GM19239 (cell line): ENCODE measurements at places on chromosomes 6 and 20.

DNA sequence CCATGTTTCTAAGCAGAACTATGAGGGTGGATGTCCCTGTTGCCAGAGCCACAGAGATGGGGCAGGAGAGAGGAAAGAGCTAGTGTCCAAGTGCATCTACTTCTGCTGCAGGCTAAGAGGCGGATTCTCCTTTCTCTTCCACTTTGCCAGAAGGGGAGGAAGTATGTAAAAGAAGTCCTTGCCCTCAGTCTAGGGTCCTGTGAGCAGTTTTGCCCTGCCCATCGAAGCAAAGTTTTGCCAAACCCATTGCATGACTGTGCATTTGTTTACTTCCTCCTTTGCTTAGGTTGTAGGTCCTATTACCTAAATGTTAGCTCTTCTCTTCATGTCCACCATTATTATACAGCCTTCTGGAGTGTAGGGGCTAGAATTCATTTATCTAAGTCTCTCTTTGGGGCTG is 106.2 kb upstream of the ARMC2 start:
- no peak for DNase-seq

GRCh38 chr6:14455876-14456648 is 338.5 kb downstream of the CD83 start:
- DNase-seq, result no peak

- peak; percentile 83 for DNase-seq
These were observed at the start of gene MAP7 for GRCh38 chr6:136550330-136551071. MAP7 (minus strand) TSS chr6:136550422; CDS start chr6:136550408, 14 bp downstream.

- no peak for DNase-seq
These were observed 911.4 kb upstream of the FLRT3 start for GRCh38 chr20:15248618-15249395.

DNA sequence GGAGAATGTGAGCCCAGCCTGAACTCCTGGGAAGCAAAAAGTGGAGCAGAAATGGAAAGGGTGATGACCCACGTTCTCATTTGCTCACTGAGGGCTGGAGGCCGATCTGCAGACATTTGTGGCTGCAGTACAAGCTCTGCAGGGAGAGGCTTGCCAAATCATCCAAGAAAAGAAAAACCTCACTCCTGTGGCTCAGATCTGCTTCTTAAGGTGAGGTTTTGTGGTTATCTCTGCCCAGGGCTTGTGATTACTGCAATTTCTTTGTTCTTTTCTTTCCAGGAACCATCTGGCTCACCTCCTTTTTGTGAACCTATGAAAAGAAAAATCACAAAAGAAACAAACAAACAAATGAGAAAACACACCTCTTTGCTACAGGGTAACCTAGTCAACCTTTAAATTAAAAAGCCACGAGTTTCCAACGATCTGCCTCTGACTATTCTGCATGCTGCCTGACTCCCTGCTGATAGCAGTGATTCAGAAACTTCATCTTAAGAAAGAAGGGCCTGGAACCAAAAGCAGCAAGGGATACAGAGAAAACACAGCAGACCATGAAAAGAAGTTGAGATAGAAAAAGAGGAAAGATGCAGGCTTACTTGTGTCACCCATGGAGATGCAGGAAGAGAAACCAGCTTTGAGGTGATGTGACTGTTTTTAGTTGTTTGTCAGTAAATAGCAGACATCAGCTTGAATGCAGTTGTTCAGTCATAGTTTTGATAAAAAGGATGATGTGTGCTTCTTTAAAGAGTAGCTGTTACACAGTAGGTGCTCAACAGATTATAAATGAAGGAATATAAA is 165.1 kb downstream of the LMBRD1 start:
- DNase-seq, result no peak
